Caudate nucleus (tissue), 63 donors: ENCODE measurements at places on chromosomes 13 and 19.

DNA sequence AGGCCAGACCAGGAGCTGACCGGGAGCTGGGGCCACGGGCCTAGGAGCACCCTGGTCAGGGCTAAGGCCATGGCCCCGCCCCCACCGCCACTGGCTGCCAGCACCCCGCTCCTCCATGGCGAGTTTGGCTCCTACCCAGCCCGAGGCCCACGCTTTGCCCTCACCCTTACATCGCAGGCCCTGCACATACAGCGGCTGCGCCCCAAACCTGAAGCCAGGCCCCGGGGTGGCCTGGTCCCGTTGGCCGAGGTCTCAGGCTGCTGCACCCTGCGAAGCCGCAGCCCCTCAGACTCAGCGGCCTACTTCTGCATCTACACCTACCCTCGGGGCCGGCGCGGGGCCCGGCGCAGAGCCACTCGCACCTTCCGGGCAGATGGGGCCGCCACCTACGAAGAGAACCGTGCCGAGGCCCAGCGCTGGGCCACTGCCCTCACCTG lies 6.6 kb downstream of the SPHK2 start:
- DNase-seq = no peak

GRCh38 chr13:75803164-75803611 lies 167.1 kb downstream of the LMO7 start:
- no peak for DNase-seq

DNA sequence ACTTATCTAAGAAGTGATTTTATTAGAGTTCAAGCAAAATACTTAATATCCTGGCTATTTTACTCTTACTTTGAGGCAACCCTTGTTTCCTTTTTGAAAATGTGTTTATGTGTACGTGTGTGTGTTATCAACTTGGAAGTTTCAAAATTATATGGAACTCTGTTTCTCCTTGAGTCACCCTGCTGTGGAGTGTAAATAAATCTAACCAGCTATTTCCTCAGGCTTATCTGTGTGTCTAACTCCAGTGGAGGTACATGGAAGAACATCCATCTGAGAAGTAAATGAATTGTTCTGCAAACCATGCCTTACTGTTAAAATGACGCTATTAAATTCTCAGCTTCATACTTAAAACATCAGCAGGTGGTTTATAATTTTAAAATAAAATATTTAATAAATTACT lies 583.4 kb upstream of the SLITRK5 start:
- no peak for DNase-seq

DNA sequence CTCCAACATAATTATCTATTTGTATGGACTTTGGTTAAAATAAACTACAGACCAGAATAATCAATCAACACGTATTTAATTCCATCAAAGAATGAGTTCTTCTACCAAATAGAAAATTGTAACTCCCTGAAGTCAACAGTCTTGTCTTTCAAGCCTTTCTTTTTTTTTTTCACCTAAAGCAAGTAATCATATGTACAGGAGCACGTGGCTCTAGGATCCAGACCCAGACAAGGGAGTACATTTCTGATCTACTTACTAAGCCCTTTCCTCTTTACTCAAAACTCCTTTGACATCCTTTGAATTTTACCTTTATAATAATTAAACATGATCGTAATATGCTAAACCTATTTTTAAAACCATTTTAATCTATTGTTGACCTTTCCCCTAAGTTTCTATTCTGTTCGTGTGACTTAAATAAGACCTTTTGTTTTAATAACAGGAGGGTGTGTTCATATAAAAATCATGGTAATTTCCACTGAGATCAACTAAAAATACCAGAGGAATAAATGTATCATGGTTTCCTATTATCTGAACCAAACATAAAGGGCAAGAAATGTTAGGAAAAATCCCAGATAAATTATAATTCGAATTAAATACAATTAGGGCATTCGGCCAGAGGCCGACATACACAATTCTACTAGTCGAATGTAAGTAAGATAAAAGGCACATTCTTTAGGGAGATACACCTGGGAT lies 1.7 kb downstream of the SLC7A1 start:
- no peak for DNase-seq

- no peak for DNase-seq
Observed at GRCh38 chr19:49869009-49869483, 1.7 kb upstream of the PNKP start.

DNA sequence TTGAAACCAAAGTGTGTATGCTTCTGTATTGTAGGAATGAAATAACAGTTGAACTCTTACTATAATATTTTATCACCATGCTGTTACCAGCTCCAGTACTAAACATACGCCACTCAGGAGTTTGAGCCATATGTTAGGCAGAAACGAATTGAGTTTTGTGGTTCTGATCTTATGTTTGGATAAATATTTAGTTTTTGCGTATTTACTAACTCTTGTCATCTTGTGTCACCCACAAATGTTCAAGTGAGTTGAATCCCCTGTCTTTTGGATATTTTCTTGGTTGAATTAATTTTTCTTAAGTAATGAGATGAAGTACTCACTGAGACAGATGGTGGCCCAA lies 1.5 kb downstream of the FNDC3A start:
- DNase-seq = no peak

GRCh38 chr19:41166944-41167804 lies 25.8 kb upstream of the CYP2S1 start:
- DNase-seq = no peak

- no peak for DNase-seq
Observed at GRCh38 chr13:97319113-97319720, 97.1 kb downstream of the MBNL2 start.

DNA sequence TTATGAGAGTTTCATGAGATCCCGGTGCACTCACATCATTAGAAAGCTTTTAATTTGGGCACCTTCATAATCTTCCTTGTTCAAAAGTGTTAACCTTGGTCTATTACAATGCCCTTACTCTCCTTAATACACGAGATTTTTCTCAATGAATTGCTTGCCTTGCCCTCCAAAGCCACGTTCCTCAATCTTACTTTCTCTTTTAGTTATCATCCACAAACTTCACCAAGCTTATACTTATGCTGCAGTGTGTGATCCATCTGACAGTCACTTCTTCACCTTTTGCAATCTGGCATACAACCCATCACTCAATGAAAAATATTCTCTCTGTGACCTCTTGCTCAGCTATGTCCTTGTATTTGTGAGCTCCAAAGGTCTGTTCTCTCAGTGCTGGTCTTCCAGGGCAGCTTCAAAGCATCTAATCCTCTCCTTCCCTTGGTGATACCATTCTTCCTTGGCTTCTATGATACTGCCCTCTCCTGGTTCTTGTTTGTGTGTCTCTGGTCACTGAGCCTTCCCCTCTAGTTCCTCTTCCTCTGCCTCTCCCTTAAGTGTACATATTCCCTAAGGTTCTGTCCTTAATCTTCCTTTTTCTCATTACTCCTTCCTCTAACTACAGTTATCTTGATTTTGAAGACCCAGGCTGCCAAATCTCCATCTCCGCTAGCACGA lies 202.2 kb upstream of the STARD13 start:
- DNase-seq = no peak

- no peak for DNase-seq
Observed at GRCh38 chr19:8128551-8128950, 20.8 kb downstream of the FBN3 start.

GRCh38 chr13:42753697-42754096 lies 27.7 kb upstream of the FAM216B start:
- DNase-seq = no peak

GRCh38 chr13:92362717-92363116 lies 863.9 kb upstream of the GPC6 start:
- no peak for DNase-seq

- DNase-seq = no peak
Observed at GRCh38 chr19:15367439-15367838, 12.1 kb downstream of the AKAP8 start.

GRCh38 chr19:27822336-27822735 lies 1390.6 kb downstream of the UQCRFS1 start:
- DNase-seq = no peak
